ENCODE measurements at places on chromosomes 6 and 20.

DNA sequence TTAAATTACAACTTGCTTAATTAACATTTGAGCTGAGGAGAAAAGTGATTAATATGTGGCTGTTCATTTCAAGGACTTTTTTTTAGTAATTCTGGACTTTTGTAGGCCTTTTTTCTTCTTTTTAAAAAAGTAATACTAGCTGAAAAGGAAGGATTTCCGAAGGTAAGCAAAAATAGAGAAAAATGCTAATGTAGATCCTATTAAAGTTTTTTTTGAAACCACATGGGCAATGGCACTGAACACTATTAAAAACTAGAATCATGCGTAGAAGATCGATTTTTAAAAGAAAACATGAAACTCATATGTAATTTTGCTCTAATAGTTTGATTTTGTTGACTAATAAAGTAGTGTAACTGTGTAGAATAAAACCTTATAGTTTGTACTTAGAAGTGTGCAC is 2.4 kb downstream of the BAG2 start:
- DNase-seq, result no peak

DNA sequence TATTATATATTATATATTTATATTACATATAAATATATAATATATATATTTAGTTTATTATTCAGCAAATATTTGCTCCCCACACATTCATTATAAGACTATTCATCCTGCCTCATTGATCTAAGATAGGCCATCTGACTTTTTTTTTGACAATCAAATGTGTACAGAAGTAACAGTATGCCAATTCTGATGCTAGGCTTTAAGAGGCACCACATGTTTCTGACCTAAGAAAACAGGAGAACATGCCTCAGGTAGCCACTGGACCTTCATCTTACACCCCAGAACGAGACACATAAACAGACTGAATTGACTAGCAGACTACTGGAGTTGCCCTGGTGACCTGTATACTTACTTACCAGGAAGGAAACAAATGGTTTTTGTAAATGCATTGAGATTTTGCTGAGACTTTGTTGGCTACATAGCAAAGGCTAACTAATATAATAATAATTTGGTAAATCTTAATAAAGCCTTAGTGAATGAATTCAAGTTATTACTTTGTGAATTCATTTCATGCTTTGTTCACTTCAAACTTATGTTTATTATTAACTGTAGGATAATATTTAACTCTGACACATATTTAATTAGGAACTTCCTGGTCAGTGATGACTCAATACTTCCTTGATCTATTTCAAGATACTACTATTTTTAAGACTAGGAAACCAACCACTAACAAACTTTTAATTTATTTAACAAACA is 13.4 kb upstream of the MYO6 start:
- DNase-seq, result no peak

- no peak for DNase-seq
These were observed 7.4 kb downstream of the SIRT5 start for GRCh38 chr6:13581700-13582229.

GRCh38 chr6:152954443-152954842 is 28.4 kb downstream of the FBXO5 start:
- no peak for DNase-seq

GRCh38 chr20:21981179-21981578 is 275.7 kb downstream of the PAX1 start:
- DNase-seq, result no peak

- no peak for DNase-seq
These were observed 226.6 kb downstream of the HACE1 start for GRCh38 chr6:104633125-104633524.

- no peak for DNase-seq
These were observed 77.7 kb downstream of the GRM1 start for GRCh38 chr6:146106532-146106931.

- DNase-seq, result no peak
These were observed 197.5 kb upstream of the CEP162 start for GRCh38 chr6:84424956-84425355.

GRCh38 chr6:13488015-13488895 is 855 bp upstream of the GFOD1 start:
- DNase-seq, result no peak

Measured in stimulated activated CD8-positive, alpha-beta memory T cell treated with anti-CD3 and anti-CD28 coated beads, Interleukin-7, amount 100 ng/mL, for 48 hours (primary cell).